ENCODE measurements at places on chromosomes 7 and 10. TPM values are rescaled to one million over a fixed set of nuclear protein-coding genes. Genes with fewer than 3 reads are reported as not detected.

Gene TFPI2
- not detected for total RNA-seq

Gene SPDYE2
- total RNA-seq = 0.22 TPM

Gene GRM8
- not detected for total RNA-seq

Gene RABGEF1
- 49.5 TPM for total RNA-seq

Gene HABP2
- total RNA-seq = not detected

Gene SLC26A5
- total RNA-seq = not detected

Gene VSTM4
- not detected for total RNA-seq

Gene COL17A1
- total RNA-seq = 514 TPM

Gene CCDC71L
- total RNA-seq = 13.0 TPM

- DNase-seq = no peak
- no peaks in the 10 kb centered on the region for H3K4me1 ChIP-seq
- H3K4me3 ChIP-seq = no peak overlapping the region
- no peak overlapping the region for H3K27ac ChIP-seq
These were observed 218.4 kb upstream of the KCND2 start for GRCh38 chr7:120054376-120055100.

DNA sequence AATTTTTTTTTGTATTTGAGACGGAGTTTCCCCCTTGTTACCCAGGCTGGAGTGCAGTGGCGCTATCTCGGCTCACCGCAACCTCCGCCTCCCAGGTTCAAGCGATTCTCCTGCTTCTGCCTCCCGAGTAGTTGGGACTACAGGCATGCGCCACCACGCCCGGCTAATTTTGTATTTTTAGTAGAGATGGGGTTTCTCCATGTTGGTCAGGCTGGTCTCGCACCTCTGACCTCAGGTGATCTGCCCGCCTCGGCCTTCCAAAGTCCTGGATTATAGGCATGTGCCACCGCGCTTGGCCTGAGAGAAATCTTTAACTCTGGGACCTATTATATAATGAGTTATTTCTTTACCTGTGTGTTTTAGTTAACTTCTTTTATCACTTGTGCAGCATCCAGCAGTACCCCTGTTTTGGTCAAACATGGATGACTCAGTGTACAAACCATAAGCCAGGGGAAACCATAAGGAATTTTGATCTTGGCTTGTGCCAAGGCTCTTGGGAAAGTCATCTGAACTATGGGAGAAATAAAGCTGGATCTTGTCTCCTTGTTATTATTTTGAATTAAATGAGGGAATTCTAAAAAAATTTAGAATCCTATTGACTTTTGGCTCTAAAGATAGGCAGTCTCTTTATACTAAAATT is 23.6 kb upstream of the ZRANB1 start:
- DNase-seq = peak; percentile 69
- H3K27ac ChIP-seq = peak overlapping the region; percentile 80
- H3K4me1 ChIP-seq = peaks cover 17% of the 10 kb centered on the region
- H3K27me3 ChIP-seq = no peaks in the 10 kb centered on the region

DNA sequence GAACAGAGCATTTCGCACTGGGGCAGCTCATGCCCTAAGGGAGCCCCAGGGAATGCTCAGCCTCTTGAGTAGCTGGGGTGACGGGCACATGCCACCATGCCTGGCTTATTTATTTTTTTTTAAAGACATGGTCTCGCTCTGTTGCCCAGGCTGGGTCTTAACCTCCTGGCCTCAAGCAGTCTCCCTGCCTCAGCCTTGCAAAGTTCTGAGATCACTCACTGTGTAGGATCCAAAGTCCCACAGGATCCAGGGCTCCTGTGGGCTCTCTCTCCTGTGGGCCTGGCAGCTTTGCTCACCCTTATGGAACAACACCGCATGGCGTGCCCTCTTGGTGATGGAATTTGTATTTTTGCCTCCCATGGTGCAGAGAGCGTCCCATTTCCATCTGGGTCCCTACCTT is 34.0 kb downstream of the TMEM120A start:
- H3K4me1 ChIP-seq = no peaks in the 10 kb centered on the region
- H3K36me3 ChIP-seq = peaks cover 44% of the 10 kb centered on the region
- no peaks in the 10 kb centered on the region for H3K27me3 ChIP-seq
- no peak for DNase-seq
- H3K27ac ChIP-seq = no peak overlapping the region

DNA sequence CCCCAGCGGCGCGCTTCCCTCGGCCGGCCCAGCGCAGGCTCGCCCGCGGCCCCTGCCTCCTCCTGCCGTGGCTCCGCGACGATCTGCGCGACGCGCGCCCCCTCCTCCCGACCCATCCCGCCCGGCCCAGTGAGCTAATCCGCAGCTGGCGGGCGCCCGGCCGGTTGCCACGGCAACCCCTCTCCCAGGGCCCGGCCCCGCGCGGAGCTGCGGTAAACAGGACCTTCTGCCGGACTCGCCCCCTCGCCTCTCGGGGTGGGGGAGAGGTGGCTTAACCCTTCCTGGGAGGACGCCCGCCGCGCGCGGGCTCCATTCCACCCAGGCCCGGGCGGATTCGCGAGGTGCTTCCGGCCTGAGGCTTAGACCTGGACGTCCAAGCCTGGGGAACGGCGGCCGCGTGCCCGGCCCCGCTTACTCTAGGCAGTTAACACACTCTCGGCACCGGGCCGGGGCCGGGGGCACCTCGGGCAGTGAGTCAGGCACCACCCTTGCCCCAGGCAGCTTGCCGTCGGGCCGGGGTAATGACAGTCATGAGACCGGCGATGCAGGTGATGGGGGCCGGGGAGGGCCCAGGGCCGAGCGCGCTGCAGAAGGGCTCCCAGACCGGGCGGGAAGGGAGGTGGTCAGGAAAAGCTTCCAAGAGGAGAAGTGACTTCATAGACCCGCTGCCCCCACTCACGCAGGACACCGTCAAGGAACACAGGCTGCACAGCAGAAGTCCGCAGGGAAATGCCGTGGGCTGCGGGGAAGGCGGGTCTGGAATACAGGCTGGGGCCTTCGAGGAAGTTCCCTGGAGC is at the start of gene DENND2A:
DENND2A (minus strand) TSS at position 87 of the 797 bp plus-strand sequence. CDS start 38,416 bp downstream, outside the sequence.
- peak within 1 kb of the TSS; percentile 61 for H3K4me3 ChIP-seq
- no peak within 1 kb of the TSS for H3K27ac ChIP-seq
- H3K27me3 ChIP-seq = peaks cover 16% of the 10 kb centered on the region
- DNase-seq = no peak
- peaks cover 7% of the 10 kb centered on the region for H3K4me1 ChIP-seq
- peaks cover 6% of the 10 kb centered on the region for H3K36me3 ChIP-seq

- H3K27ac ChIP-seq = no peak overlapping the region
- no peak for DNase-seq
- no peaks in the 10 kb centered on the region for H3K36me3 ChIP-seq
- no peaks in the 10 kb centered on the region for H3K4me1 ChIP-seq
- no peak overlapping the region for H3K4me3 ChIP-seq
These were observed 191.8 kb downstream of the HTR7 start for GRCh38 chr10:90665905-90666662.

GRCh38 chr7:38452681-38453108 is 178.5 kb downstream of the AMPH start:
- no peak for DNase-seq
- H3K4me3 ChIP-seq = no peak overlapping the region
- H3K4me1 ChIP-seq = no peaks in the 10 kb centered on the region
- H3K27ac ChIP-seq = no peak overlapping the region
- peaks cover 29% of the 10 kb centered on the region for H3K27me3 ChIP-seq
- H3K36me3 ChIP-seq = no peaks in the 10 kb centered on the region

GRCh38 chr10:44071479-44071878 is 313.4 kb downstream of the CXCL12 start:
- H3K36me3 ChIP-seq = no peaks in the 10 kb centered on the region
- H3K4me3 ChIP-seq = no peak overlapping the region
- peak; percentile 4 for DNase-seq
- H3K27me3 ChIP-seq = no peaks in the 10 kb centered on the region
- no peaks in the 10 kb centered on the region for H3K4me1 ChIP-seq
- no peak overlapping the region for H3K27ac ChIP-seq

DNA sequence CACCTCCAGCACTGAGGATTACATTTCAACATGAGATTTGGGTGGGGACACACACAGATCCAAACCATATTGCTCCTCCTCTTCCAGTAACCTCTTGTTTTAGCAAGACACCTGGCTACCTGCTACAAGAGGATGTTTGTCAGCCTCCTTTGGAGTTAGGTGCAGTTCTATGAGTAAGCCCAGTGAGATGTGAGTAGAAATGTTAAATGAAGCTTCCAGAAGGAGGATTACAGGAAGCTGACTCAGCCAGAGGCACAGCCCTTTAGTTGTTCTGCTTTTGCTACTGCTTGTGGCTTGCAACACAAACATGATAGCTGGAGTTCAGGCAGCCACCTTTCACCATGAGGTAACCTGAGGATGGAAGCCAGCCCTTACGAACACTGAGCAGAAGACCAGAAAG is 382.7 kb upstream of the RNF32 start:
- no peaks in the 10 kb centered on the region for H3K36me3 ChIP-seq
- peak; percentile 13 for DNase-seq
- no peaks in the 10 kb centered on the region for H3K4me1 ChIP-seq
- no peak overlapping the region for H3K27ac ChIP-seq

DNA sequence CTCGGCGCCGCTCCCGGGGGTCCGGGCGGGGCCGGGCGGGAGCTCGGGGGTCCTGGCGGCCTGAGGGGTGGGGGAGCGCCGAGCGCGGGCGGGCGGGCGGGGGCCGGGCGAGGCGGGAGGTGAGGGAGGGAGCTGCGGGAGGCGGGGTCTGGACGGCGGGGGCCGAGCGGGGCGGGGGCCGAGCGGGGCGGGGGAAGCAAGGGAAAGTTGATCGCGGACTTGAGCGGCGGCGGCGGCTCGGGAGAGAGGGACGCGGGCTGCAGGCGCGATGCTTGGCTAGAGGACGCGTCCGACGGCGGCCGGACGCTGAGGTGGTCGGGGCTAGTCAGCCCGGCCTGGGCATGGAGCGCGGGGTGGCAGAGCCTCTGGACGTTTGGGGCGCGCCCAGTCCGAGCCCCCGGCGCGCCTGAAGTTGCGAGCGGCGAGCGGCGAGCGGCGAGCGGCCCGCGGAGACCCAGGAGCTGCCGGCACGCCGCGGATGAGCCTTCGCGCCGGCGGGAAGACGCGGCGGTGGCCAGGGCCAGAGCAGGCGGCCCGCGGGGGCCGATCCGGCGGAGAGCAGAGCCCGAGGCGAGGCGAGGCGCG is at the start of gene CDH23:
CDH23 (plus strand) TSS at position 210 of the 585 bp plus-strand sequence. CDS start 42,912 bp downstream, outside the sequence.
- no peaks in the 10 kb centered on the region for H3K4me1 ChIP-seq
- peaks cover 54% of the 10 kb centered on the region for H3K27me3 ChIP-seq
- no peak for DNase-seq
- no peaks in the 10 kb centered on the region for H3K36me3 ChIP-seq

GRCh38 chr7:22105550-22105949 is 159.9 kb upstream of the CDCA7L start:
- no peak overlapping the region for H3K27ac ChIP-seq
- H3K4me1 ChIP-seq = no peaks in the 10 kb centered on the region
- no peak overlapping the region for H3K4me3 ChIP-seq

DNA sequence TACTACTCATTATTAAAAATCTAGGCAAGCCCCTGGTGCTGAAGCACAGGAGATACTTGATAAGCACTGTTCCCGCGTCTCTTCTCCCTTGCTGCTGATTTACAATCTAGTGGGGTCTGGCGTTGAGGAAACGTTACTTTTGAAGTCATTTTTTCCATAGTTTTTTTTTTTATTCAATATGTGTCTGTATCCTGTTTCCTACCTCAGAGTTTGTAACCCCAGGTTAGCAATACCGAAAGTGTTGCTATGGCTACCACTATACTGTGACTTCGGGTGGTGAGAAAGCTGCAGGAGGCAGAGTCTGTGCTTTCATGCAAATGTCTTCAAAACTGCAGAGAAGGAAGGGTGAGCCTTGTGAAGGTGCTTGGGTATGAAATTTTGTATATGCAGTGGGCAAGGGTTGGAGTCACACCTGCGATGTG is 458.8 kb upstream of the GHITM start:
- no peaks in the 10 kb centered on the region for H3K27me3 ChIP-seq
- H3K36me3 ChIP-seq = no peaks in the 10 kb centered on the region
- H3K27ac ChIP-seq = no peak overlapping the region
- no peak for DNase-seq
- no peak overlapping the region for H3K4me3 ChIP-seq
- peaks cover 4% of the 10 kb centered on the region for H3K4me1 ChIP-seq

DNA sequence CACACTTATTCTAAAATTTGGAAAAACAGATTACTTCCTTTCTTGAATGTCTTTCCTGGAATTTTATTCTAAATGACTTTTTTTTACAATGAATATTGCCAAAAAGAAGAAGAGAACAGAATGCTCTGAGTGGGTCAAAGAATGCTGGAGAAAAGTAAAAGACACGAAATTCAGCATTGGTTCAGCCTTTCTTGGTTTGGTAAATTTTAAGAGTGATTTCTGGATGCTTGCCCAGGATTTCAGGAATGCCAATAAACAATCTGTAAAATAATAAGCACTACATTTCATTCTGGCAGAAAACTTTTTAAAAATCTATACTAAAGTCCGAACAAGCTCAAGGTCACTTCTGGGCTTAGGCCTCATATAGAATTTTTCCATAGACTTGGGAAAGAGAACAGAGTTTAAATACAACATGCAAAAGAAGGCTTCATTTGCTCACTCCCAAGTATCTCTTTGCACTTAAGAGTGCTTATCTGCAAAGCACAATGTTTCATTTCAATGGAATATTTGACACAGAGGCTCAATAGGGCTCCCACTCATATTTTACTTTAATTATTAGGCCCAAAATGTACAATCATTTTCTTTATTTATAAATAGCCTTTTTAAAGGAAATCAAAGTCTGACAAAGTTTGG is 359.5 kb upstream of the ANKRD30A start:
- H3K36me3 ChIP-seq = no peaks in the 10 kb centered on the region
- H3K27me3 ChIP-seq = no peaks in the 10 kb centered on the region
- no peaks in the 10 kb centered on the region for H3K4me1 ChIP-seq
- H3K27ac ChIP-seq = no peak overlapping the region

GRCh38 chr7:121755286-121755685 is 117.7 kb upstream of the PTPRZ1 start:
- no peak overlapping the region for H3K27ac ChIP-seq
- no peak overlapping the region for H3K4me3 ChIP-seq
- H3K36me3 ChIP-seq = no peaks in the 10 kb centered on the region
- H3K27me3 ChIP-seq = no peaks in the 10 kb centered on the region
- no peaks in the 10 kb centered on the region for H3K4me1 ChIP-seq

GRCh38 chr7:24697416-24697815 is 59.8 kb downstream of the GSDME start:
- peaks cover 22% of the 10 kb centered on the region for H3K36me3 ChIP-seq
- no peaks in the 10 kb centered on the region for H3K27me3 ChIP-seq
